ENCODE measurements at places on chromosomes 3 and 15. TPM values are rescaled to one million over a fixed set of nuclear protein-coding genes. Genes with fewer than 3 reads are reported as not detected.

The MAN2C1 gene
- 70.3 TPM for total RNA-seq

DNA sequence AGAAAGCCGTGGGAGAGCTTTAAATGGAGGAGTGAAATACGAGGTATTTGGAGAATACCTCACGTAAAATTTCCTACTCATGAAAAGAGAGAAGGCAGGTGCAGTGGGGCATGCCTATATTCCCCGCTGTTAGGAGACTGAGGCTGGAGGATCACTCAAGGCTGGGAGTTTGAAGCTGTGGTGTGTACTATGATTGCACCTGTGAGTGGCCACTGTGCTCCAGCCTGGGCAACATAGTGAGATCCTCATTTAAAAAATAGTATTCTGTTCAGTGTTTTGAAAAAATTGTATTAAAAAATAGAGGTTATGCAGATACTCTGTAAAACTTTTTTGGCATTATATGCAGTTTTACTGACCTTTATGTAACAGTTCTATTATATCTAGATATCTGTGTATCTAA lies 20.0 kb downstream of the UBE2E1 start:
- no peak for DNase-seq

GRCh38 chr3:5001805-5002173 lies 22.6 kb downstream of the BHLHE40 start:
- DNase-seq, result no peak

DNA sequence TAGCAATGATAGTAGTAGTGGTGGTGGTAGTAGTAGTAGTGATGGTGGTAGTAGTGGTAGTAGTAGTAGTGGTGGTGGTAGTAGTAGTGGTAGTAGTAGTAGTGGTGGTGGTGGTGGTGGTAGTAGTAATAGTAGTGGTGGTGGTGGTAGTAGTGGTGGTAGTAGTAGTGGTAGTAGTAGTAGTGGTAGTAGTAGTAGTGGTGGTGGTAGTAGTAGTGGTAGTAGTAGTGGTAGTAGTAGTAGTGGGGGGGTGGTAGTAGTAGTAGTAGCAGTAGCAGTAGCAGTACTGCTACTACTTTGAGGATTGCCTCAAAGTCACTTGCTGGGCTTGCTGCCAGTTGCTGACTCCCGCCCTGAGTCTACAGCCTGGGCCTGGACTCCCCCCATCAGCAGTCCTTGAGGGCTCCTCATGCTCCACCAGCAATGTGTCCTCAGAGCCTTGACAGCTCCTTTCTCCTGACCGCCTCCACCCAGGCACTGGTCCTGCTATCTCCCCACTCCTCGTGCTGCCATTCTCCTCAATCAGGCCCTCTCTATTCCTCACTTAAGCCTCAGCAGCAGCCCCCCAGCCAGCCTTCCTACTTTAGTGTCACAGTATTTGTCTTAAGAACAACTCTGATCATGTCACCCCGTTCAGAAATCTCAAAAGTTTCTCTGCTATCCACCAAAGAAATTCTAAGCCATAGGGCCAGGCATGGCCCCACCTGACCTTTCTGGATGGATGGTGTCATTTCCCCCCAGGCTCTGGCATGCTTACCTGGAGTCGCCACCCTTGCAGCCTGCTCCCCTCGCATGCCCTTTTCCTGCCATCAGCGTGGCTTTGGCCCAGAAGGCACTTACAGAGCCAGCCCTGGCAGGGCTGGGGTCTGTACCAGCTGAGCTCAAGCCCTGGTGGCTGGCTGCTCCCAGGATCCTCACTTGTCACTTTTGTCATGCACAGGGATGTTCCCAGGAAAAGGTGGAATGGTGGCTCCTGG lies 45.6 kb downstream of the DLEC1 start:
- no peak for DNase-seq

DNA sequence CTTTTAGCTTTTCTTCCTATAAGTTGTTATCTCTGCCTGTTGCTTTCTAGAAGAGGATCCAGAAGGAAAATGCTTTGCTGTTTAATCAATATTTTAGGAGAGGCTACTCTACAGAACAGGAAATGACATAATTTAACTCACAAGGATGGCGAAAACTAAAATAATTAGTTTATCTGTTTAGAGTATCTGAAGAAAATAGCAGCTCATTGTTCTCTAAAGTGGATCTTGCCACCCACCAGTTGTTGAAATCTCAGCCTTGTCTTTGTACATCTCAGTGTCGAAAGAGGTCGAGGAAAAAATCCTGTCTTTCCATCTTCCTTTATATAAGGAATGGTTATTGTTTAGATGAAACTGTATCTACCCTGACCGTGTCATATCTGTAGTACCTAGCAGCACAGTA lies 126.6 kb downstream of the ZNF609 start:
- no peak for DNase-seq

GRCh38 chr15:52803467-52804306 lies 13.6 kb upstream of the ONECUT1 start:
- no peak for DNase-seq

The LDHAL6B gene
- total RNA-seq, result not detected

The GOLGA8Q gene
- 0.62 TPM for total RNA-seq

GRCh38 chr15:37134699-37135131 lies 34.4 kb upstream of the MEIS2 start:
- DNase-seq, result no peak

The RTP4 gene
- not detected for total RNA-seq

DNA sequence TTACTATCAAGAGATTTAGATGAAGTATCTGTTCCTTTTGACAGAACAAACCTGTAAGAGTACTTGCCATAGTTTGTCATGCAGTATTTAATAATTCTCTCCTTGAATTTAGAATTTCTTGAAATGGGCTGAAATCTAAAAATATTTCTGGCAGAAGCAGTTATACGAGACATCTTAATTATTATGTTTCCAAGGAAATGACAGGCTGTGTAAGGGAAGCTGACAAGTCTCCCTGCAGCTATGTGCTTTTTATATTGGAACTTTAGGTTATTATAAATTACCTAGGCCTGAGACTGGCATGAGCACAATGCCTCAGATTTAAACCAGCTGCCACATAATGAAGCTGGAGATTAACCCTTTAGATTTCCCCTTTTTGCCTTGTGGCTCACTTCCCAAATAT lies 365.0 kb upstream of the EPHA6 start:
- no peak for DNase-seq

DNA sequence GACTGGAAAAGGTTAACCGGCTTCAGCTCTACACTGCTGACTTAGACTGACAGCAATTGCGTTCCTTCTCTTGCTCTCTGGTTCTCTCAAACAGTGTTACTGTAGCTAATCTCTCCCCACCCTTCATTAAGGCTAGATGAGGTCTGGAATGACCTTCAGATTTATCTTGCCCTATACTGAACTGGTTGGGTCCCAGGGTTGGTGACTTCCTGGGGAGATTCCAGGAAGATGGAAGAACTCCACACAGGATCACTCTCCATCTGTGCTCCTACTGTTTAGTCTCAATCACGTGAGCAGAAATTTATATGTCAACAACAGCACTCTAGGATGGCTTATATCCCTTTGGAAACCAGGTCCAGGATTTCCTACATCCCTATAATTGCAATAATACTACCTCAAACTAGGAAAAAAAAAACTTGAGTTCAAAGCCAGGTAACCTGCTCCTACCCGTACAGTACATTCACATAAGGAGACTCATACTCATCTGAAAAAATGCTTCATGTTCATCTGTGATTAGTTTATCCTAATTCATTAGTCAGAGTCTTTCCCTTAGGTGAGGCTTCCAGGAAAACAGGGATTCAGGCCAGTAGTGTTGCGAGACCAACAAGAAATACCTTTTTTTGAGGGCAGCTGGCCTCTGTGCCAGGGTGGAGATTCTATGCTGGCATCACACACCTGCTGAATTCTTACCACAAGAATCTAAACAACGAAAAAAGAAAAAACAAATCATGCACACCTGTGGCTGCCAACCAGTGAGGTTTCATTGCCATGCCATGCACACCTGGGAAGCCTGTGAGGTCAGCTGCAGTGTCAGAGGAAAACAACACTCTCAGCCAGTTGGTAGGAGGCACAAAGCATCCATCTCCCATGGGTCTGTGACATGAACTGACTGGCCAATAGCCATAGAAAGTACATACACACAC lies 297.3 kb downstream of the MECOM start:
- no peak for DNase-seq

- no peak for DNase-seq
These were observed 646.4 kb upstream of the KCNMB2 start for GRCh38 chr3:177889652-177890358.

DNA sequence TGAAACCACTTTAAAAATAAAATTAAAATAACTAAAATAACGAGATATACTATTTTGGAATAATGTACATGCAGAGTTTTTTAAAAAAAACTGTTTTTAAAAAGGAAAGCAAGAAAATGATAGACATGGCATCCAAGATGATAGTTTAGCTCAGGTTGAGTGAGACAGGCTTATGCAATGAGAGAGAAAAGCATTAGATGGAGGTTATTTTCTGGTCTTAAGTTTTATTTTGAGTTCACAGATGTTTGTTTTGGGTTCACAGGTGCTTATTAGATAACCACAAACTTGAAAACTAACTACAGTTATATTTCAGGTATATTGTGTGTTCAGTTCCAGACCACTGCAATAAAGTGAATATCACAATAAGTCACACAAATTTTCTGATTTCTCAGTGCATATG lies 413.6 kb upstream of the TMCO5A start:
- DNase-seq, result no peak

GRCh38 chr3:152976239-152976638 lies 141.3 kb downstream of the P2RY1 start:
- DNase-seq, result no peak

The CACNA1D gene
- total RNA-seq, result 14.0 TPM

DNA sequence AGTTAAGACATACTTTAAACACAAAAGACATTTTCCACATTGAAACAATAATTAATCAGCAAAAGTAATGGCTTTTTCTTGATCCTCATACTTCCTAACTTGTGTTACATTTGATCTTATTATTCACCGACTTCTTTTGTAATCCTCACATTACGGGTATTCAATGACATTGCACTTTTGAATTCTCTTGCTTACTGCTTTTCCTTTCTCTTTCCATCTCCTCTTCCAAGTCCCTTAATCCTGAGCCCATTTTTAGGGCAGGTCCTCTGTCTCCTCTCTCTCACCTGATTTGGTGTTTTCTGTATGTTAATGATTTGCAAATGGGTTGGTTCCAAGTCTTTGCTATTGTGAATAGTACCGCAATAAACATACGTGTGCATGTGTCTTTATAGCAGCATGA lies 48.5 kb upstream of the RAP2B start:
- DNase-seq, result no peak

GRCh38 chr3:171453180-171453886 lies 6.9 kb downstream of the TNIK start:
- no peak for DNase-seq

DNA sequence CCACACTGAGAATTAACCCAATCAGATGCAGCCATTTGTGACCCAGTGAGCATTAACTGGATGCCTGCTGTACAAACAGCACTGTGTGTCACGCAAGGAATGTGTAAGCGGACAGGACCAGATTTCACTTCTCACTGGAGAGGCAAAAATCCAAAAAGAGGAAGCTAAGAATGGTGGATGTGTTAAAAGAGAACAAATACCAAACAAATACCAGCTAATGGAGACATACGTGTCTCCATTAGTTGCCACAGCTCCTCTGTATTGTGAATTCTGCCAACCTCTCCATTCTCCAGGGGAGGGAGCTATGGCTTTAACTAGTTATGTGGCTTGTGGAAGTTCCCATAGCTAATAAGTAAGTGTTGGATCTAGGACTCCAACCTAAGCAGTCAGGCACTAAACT lies 2.6 kb downstream of the LTF start:
- no peak for DNase-seq

The PLA2G4E gene
- not detected for total RNA-seq

DNA sequence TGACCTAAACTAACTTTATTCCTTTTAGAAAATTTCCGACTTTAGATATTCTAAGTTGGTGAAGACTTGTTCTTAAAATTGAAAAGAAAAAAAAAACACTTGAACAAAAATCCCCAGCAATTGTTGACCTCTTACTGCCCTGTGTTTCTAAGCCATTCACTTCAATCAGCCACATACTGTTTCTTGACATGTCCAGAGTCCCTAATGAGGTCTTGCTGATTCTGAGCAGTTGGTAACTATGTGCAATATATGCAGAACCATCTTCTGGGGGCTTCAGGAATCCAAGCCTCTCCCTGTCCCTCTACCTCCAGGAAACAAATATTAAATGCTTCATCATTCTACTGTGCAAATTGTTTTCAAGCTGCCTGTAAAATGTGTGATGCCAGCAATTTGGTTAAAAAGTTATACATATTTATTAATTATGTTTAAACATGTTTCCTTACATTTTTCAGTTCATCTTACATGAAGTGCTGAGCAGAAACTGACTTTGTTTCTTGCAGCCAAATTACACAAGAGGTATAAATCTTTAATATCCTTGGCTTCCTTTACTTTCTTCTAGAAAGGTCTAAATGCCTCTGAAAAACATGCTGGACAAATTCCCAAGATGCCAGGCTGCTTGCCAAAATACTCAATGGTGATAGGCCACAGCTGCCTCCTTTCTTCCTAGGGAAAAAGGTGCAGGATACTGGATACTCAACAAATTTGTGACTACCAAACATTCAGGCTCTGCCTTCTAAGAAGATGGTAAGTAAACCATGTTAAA lies 19.8 kb upstream of the GYG1 start:
- no peak for DNase-seq

DNA sequence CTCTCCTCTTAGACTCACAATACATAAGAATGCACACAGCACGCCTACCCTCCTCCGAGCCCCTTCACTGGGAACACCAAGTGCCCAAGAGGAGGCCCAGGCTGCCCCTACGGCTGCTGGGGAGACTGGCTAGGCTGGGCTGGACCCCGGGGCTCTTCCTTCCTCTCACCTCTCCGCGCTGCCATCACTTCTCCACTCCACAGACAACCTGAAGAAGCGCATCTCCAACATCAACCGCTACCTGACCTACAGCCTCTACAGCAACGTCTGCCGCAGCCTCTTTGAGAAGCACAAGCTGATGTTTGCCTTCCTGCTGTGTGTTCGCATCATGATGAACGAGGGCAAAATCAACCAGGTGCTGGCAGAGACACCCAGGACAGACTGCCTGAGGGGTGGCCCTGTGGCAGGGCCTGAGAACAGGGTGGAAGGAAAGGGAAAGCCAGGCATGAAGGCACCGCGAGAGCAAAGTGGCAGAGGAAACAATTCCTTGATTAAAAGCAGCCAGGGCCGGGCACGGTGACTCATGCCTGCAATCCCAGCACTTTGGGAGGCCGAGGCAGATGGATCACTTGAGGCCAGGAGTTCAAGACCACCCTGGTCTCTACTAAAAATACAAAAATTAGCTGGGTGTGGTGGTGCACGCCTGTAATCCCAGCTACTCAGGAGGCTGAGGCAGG lies 51.6 kb downstream of the SEMA3G start:
- DNase-seq, result no peak

DNA sequence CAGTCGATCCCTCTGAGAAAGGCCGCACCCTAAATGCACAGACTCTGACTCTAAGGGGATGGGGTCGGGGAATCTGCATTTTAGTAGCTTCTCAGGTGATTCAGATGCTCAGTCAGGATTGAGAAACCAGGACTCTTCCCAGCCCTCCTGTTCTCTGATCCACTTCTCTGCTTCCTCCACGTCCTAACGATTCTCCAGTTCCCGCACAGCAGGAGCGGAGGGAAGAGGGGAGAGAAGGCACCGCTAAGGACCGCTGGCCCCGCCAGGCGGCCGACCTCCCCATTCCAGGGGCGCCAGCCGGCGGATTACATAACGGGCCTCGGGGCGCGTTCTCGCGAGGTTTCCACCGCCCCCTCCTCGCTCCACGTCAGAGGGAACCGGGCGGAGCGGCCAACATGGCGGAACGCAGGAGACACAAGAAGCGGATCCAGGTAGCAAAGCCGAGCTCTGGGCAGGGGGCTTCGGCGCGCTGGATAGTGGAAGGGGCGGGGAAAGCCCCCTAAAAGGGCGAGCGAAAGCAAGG lies at the start of gene SEC62:
SEC62 (plus strand) TSS at position 380 of the 523 bp plus-strand sequence; CDS start at position 396, 16 bp downstream.
- DNase-seq, result peak; percentile 92

- DNase-seq, result no peak
These were observed 580.2 kb upstream of the NECTIN3 start for GRCh38 chr3:110491413-110491812.

The SERPINI2 gene
- total RNA-seq, result 2.0 TPM

Data from occipital lobe (tissue), 3 donors.